Motor neuron (in vitro differentiated cells): ENCODE measurements at places on chromosomes 11 and 22.

GRCh38 chr22:46273432-46274148, 5.8 kb downstream of the TTC38 start:
- no peak for ATAC-seq

- ATAC-seq, result no peak
These were observed 84.1 kb downstream of the BBOX1 start for GRCh38 chr11:27124514-27125264.

GRCh38 chr11:74951226-74951625, 2.2 kb downstream of the SPCS2 start:
- ATAC-seq, result no peak

GRCh38 chr11:71245601-71246391, 6.6 kb downstream of the SHANK2 start:
- no peak for ATAC-seq

DNA sequence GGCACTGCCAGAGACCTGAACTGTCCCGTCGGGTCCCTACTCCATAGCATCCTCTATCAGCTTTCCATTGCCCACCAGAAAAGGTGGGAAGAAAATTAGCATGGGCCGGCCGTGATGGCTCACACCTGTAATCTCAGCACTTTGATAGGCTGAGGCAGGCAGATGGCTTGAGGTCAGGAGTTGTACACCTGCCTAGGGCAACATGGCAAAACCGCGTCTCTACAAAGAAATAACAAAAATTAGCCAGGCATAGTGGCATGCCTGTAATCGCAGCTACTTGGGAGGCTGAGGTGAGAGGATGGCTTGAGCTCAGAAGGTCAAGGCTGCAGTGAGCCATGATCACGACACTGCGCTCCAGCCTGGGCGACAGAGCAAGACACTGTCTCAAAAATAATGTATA, 3.5 kb downstream of the SLC25A18 start:
- no peak for ATAC-seq

DNA sequence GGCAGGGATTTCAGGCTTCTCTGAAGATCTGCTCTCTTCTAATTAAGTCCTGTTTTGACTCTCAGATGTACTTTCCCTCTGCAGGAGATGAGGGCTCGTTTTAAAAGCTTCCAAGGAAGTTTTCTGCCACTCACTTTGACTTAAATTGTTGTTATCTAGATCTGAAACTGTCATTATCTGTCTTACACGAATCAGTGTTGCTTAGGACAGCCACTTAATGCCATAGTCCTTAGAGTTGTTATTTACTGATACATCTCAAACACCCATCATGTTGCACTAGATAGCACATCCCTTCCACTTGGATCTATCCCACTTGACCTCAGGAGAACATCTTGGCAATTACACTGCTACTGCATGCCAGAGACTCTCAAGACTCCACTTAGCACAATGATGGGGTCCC, 86.9 kb upstream of the FAT3 start:
- ATAC-seq, result no peak

DNA sequence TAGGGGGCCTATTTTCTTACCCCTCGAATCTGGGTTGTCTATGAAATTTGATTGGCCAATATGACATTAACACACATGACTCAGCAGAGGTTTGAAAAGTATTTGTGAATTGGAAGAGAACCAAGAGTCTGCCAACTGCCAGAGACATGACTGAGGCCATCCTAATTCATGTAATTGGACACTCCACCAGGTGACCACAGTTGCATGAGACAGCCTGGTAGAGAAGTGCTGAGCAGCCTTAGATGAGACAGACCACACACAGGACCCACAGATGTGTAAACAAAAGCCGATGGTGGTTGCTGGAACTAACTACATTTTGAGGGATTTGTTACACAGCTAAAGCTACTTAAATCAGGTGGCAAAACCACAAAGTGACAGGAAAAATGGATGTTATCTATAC, 855 bp upstream of the MS4A5 start:
- ATAC-seq, result no peak

GRCh38 chr22:34105461-34106062, 185.3 kb upstream of the LARGE1 start:
- ATAC-seq, result no peak

- ATAC-seq, result peak; percentile 23
These were observed 1.0 kb downstream of the RTN3 start for GRCh38 chr11:63682066-63683021.

DNA sequence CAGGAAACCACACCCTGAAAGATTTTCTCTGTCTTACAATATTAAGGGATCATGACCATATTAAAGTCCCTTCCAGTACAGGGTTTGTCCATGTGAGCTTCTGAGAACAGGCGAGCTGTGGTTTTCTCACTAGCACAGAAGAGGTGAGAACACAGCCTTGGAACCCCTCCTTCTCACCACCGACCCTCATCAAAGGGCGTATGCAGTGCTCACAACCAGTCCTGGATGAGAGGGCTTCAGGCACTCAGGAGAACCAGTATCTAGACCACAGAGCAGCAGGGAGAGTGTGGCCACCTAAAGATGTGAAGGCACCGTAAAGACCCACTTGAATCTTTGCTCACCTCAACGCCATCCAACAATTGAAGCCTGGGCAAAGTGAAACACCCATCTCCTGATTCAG, 397.0 kb downstream of the ETS1 start:
- ATAC-seq, result no peak

DNA sequence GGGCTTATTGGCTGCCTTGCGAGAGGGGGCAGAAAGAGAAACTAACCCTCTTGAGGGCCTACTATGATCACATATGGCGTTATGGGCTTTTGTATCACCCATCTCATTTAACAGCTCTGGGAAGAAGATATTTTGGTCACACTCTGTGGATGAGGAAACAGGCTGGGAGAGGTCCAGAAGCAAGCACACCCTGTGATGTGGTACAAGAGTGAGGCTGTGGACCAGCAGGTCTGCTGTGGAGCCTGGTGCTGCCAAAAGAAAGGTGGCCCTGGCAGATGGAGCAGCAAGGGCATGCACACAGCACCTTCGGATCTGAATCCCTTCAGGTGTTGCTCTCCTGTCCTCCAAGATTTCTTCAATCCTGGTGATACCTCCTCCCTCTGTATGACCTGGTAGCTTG, 64.1 kb downstream of the KCNC1 start:
- ATAC-seq, result no peak

- ATAC-seq, result no peak
These were observed 3.6 kb upstream of the ACR start for GRCh38 chr22:50734343-50734771.

DNA sequence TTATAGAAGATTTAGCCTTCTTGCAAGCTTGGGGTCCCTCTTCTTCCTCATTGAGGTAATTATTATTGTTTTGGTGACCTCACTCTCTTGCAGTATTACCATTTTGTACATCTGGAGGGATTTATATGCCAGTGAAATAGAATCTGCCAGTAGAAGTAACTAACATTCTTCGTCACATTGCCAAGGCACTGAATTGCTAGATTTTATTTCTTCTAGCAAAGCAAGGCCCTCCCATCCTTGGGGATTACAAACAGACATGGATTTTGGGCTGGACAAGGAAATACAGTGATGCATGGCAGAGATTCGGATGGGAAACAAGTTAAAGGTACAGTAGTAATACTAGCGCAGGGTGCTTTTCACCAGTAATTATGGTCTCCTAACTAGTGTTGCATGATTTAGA, 7.8 kb downstream of the ADAMTS15 start:
- ATAC-seq, result no peak

DNA sequence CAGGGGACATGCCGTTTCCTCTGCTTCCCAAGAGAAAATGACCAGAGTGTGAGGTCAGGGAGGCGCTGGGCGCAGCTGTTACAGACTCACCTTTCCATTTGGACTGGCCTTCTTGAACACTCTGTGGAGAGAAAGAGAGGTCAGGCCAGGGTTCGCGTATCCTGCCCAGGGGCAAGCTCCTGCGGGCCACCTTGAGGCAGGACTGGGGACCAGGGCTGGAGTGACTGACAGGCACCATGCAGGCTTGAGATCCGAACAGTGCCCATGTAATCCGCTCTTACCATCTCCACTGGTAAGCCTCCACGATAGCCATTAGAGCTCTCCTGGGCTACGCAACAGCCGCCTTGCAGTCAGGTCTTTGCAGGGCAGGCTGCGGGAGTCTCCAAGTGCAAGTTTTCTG, 49.3 kb downstream of the TPBGL start:
- no peak for ATAC-seq
